ENCODE measurements at places on chromosomes 5 and 9. TPM values are rescaled to one million over a fixed set of nuclear protein-coding genes. Genes with fewer than 3 reads are reported as not detected.

GRCh38 chr5:138111937-138112336, 27.3 kb downstream of the NME5 start:
- no peak overlapping the region for H3K27ac ChIP-seq
- DNase-seq: no peak
- no peak overlapping the region for H3K4me3 ChIP-seq
- peaks cover 13% of the 10 kb centered on the region for H3K27me3 ChIP-seq
- H3K4me1 ChIP-seq: peaks cover 14% of the 10 kb centered on the region

The AKNA gene
- total RNA-seq: 29.3 TPM

The AQP7 gene
- total RNA-seq: 0.23 TPM

The AQP3 gene
- 3.0 TPM for total RNA-seq

DNA sequence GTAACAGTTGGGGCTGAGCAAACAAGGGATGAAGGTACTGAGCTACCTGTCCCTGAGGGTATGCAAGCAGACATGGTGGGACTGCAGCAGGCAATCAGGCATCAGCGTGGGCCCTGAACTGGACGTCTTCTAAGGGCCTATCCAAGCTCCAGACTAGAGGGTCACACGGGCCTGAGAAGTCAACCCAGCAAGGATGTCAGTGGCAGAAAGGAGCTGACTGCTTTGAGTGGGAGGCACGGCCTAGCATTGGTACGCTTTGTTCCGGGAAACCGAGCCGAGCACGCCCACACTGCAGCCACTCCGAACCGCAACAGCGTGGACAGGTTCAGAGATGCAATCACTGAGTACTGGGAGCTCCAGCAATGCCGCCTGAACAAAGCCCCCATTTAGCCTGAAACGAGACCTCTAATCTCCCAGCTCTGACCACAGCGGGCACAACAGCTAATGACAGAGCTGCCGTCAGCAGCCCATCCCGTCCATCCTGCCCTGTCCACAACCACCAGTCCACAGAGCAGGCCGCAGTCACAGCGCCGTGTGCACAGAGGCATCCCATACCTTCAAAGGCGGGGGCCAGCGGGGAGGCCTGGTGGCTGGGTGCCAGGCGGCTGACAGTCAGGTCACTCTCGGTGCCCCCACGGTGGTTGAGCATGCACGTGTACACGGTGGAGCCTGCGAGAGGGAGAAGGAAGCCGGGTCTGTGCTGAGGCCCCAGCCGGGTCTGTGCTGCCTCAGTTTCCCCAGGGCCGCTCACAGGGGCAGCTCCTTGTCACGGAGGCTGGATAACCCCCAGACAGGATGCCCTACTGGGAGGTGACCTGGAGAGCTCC, 44.2 kb downstream of the SARDH start:
- H3K36me3 ChIP-seq: no peaks in the 10 kb centered on the region
- no peak for DNase-seq
- no peak overlapping the region for H3K4me3 ChIP-seq
- H3K4me1 ChIP-seq: no peaks in the 10 kb centered on the region
- no peaks in the 10 kb centered on the region for H3K27me3 ChIP-seq

The LRRTM2 gene
- not detected for total RNA-seq

- H3K36me3 ChIP-seq: peaks cover 5% of the 10 kb centered on the region
- H3K27me3 ChIP-seq: no peaks in the 10 kb centered on the region
Measured at GRCh38 chr9:131943351-131943841, 136.3 kb downstream of the MED27 start.

The NME5 gene
- total RNA-seq: 0.74 TPM

The PCDHGA3 gene
- total RNA-seq: 0.92 TPM

GRCh38 chr9:20561531-20561930, 60.8 kb downstream of the MLLT3 start:
- no peak overlapping the region for H3K4me3 ChIP-seq
- no peak for DNase-seq
- H3K36me3 ChIP-seq: no peaks in the 10 kb centered on the region
- no peak overlapping the region for H3K27ac ChIP-seq

The ARL10 gene
- total RNA-seq: 11.4 TPM

The ENC1 gene
- 10.7 TPM for total RNA-seq

DNA sequence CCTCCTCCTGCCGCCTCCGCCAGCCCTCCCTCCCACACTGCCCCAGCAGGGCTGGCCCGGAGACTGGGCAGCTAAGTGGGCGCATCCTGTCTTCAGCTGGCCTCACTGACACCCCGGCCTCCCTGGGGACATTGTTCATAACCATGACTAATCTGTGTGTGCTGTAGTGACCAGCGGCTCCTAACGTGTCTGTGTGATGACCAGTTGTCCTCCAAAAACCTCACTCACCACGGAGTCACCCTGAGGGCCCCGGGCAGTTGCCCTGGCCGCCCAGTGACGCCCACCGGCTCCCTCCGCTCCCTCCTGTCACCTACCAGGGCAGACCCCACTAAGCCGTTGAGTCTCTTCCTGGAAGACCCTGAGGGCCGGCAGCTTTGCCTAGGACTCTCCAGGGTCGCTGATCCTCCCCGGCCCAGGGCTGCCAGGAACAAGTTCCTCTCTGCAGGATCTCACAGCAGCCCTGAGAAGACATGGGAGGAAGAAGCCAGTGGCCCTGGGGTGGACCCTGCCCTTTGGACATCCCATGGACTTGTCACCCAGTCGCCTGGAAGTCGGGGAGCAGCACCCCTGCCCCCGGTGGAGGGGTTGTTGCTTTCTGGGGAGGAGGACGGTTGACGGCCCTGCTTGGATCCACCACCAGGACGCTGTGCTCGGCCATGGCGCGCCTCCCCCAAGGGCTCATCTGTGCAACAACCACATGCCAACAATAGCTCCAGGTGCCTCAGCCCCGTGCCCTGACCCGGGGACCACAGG, 110.2 kb upstream of the LMX1B start:
- peaks cover 12% of the 10 kb centered on the region for H3K27me3 ChIP-seq
- H3K4me3 ChIP-seq: no peak overlapping the region
- no peaks in the 10 kb centered on the region for H3K36me3 ChIP-seq
- peaks cover 13% of the 10 kb centered on the region for H3K4me1 ChIP-seq
- no peak overlapping the region for H3K27ac ChIP-seq
- DNase-seq: no peak

- H3K27me3 ChIP-seq: no peaks in the 10 kb centered on the region
- no peak for DNase-seq
- peaks cover 21% of the 10 kb centered on the region for H3K36me3 ChIP-seq
- H3K4me3 ChIP-seq: no peak overlapping the region
- peak overlapping the region; percentile 90 for H3K27ac ChIP-seq
Measured at GRCh38 chr5:119166026-119166425, 95.1 kb downstream of the DMXL1 start.

DNA sequence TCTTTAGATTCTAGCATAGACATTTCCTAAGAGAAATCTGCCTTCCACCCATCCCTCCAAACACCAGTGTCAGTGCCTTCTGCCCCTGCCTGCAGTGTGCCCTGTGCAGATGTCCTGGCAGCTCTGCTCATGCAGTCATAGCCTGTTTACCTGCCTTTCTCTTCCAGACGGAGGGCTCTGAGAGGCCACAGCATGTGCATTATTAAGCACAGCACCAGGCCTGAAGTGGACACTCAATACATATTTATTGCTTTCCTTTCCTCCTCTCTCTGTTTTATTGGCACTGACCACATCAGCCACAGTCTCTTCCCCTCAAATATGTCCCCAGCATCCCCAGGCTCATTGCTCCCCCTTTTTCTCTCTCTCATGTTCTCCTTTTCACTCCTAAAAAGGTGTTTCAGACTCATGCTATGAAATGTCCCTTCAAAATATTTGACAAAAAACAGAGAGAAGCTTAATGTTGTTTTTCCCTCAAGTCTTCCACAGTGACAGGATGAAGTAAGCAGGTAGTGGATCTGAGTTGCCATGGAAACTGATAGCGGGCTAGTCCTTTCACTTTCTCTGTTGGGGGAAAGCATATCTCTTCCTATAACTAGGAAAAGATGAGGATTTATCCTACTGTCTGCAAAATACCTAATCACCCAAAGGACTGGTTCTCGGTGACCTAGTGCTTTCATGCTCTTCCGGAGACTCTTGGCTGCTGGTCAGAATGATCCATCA, 100.9 kb downstream of the ATP10B start:
- no peaks in the 10 kb centered on the region for H3K27me3 ChIP-seq
- H3K27ac ChIP-seq: no peak overlapping the region
- no peaks in the 10 kb centered on the region for H3K36me3 ChIP-seq
- no peak for DNase-seq
- H3K4me1 ChIP-seq: peaks cover 6% of the 10 kb centered on the region
- H3K4me3 ChIP-seq: no peak overlapping the region

GRCh38 chr9:89591274-89592212, 13.3 kb upstream of the GADD45G start:
- no peak overlapping the region for H3K27ac ChIP-seq
- DNase-seq: no peak
- H3K4me3 ChIP-seq: no peak overlapping the region
- H3K36me3 ChIP-seq: no peaks in the 10 kb centered on the region
- H3K4me1 ChIP-seq: peaks cover 18% of the 10 kb centered on the region

The ZNG1F gene
- 6.0 TPM for total RNA-seq

The TSLP gene
- 0.73 TPM for total RNA-seq

DNA sequence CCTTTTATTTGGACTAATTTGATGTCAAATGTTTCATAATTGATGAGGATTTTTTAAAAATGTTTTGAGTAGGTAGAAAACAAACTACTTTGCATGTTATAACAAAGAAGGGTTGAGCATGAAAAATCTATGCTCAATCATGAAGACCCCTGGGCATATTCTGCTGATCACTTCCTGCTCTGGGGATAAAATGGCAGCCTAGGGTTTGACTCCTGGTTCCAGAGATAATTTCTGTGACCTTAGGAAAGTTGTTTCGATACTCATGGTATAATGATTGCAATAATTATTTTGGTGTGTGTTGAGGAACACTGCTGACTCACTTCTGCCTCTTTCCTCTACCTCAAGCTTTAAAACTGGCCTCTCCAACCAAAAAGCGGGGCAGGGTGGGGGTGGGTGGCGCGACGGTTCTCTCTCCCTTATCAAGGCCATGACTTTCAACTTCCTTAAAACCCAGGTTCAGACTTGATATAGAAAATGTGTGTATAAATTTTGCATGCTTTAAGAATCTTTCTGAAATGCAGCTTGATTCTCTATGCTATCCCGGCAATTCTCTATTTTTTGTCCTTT, 6.0 kb upstream of the PIP5K1B start:
- H3K4me1 ChIP-seq: peaks cover 9% of the 10 kb centered on the region
- DNase-seq: no peak
- no peaks in the 10 kb centered on the region for H3K36me3 ChIP-seq
- H3K27ac ChIP-seq: no peak overlapping the region
- peaks cover 9% of the 10 kb centered on the region for H3K27me3 ChIP-seq
- no peak overlapping the region for H3K4me3 ChIP-seq

- no peak overlapping the region for H3K27ac ChIP-seq
- H3K36me3 ChIP-seq: no peaks in the 10 kb centered on the region
- no peak for DNase-seq
- H3K27me3 ChIP-seq: no peaks in the 10 kb centered on the region
- no peak overlapping the region for H3K4me3 ChIP-seq
Measured at GRCh38 chr5:106288979-106289378, 1381.8 kb downstream of the EFNA5 start.

DNA sequence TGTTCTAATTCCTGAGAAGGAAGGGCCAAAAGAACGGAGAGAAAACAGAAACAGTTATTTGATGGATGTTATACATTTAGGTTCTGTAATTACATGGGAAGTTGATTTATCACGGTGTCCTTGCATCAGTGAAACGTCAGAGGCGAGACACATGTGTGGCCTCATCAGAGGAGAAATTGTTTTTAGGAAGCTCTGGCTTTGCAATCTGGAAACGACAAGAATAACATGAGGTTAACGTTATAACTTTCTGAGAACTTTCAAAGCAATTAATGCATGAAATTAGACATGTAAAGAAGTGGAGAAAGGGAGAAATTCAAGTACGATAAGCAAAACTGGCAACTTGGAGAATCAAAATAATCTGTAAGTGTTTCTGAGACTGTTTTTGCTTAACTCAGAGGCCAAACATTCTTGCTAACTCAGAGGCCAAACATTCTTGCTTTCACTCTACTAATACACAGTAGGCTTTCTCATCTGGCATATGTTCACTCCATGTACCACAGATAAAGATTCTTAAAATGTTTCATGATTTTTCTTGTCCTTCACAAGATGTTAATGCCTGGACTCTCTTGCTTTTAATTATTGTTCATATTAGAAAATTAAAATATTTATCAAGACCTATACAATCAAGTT, 933.0 kb downstream of the TLE4 start:
- H3K36me3 ChIP-seq: no peaks in the 10 kb centered on the region
- no peaks in the 10 kb centered on the region for H3K27me3 ChIP-seq

The SCGB3A2 gene
- 57.3 TPM for total RNA-seq

GRCh38 chr5:1785984-1786383, 13.7 kb downstream of the MRPL36 start:
- H3K36me3 ChIP-seq: no peaks in the 10 kb centered on the region
- no peaks in the 10 kb centered on the region for H3K27me3 ChIP-seq
- H3K4me3 ChIP-seq: no peak overlapping the region
- no peak overlapping the region for H3K27ac ChIP-seq
- DNase-seq: no peak

DNA sequence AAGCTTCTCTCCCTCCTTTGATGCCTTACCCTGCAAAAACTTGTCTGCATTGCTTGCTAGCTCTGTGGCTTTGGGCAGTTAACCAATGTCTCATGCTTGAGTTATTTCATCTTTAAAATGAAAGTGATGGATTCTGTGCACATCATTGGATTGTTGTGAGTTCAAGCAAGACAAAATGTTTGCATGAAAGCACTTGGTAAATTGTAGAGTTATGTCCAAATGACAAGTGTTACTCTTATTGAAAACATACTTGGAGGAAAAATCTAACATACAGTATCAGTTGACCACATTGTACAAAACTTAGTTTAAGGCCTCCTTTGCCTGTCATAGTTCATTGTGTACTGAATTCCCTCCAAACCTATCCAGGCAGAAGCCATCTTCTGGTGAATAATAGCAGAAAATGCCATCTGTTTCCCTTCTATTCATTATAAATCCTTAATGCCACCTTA, 30.0 kb downstream of the TGFBR1 start:
- H3K36me3 ChIP-seq: peaks cover 13% of the 10 kb centered on the region
- peaks cover 7% of the 10 kb centered on the region for H3K4me1 ChIP-seq

- H3K4me3 ChIP-seq: no peak overlapping the region
- peaks cover 18% of the 10 kb centered on the region for H3K4me1 ChIP-seq
- H3K36me3 ChIP-seq: no peaks in the 10 kb centered on the region
Measured at GRCh38 chr9:100101608-100102007, 2.6 kb downstream of the INVS start.

The KCNMB1 gene
- 0.21 TPM for total RNA-seq

The SAXO1 gene
- total RNA-seq: 0.02 TPM

- H3K27ac ChIP-seq: no peak overlapping the region
- peaks cover 3% of the 10 kb centered on the region for H3K36me3 ChIP-seq
- H3K4me1 ChIP-seq: peaks cover 24% of the 10 kb centered on the region
- DNase-seq: no peak
- H3K4me3 ChIP-seq: no peak overlapping the region
Measured at GRCh38 chr5:116378007-116378776, 196.4 kb downstream of the SEMA6A start.

DNA sequence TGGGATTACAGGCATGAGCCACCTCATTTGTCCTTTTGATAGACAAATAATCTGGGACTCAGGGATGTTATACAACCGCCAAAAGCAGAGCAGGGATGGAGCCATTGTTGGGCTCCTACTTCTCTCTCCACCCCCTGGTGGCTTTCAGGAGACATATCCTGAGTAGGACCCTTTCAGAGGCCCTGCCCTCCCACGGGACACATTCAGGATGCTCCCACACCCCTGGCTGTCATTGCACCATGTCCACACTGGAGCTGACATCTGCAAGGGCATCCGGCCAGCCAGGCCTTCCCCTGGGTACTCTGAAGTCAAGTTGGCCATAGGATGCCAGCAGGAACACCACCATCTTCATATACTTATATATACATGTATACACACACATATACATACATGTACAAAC, 181.8 kb downstream of the SYK start:
- H3K27ac ChIP-seq: no peak overlapping the region
- H3K27me3 ChIP-seq: no peaks in the 10 kb centered on the region
- H3K4me3 ChIP-seq: no peak overlapping the region
- H3K4me1 ChIP-seq: peaks cover 9% of the 10 kb centered on the region
- no peak for DNase-seq
- H3K36me3 ChIP-seq: no peaks in the 10 kb centered on the region
